C1 segment of cervical spinal cord (tissue), 14 donors: ENCODE measurements at places on chromosomes 16 and 17.

DNA sequence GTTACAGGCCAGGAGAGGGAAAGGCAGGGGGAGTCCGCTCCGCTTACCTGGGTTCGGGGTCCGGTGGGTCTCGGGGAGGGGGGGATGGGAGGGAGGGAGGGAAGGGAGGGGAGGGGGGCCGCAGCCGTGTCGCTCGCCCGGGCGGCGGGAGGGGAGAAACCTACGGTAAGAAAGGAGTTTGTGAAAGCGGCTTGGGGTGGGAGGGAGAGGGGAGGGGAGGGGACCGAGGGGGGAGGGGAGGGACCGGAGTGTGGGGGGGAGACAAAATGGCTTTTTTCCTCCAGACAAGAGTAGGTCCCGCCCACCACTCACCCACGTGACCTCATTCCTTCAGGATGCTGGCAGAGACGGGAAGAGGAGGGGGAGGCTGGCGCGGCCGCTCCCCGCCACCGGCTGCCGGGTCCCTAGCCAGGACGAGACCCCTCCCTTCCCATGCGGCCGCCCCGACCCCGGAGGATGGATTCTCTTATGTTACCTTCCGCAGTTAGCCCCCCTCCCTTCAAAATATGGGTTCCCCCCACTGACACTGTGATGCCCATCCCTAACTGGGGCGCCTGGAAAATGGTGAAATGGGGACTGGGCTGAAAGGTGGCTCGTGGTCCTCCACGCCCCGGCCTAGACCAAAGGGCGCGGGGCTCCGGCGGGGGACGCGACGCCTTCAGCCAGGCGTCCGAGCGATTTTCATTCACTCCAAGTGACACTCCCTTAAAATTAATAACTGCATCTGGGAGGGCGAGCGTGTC is at the start of gene PCGF2:
Gene PCGF2 (minus strand): TSS at position 188 of the 743 bp plus-strand sequence. CDS start 7,934 bp downstream, outside the sequence.
- peak; percentile 28 for DNase-seq

DNA sequence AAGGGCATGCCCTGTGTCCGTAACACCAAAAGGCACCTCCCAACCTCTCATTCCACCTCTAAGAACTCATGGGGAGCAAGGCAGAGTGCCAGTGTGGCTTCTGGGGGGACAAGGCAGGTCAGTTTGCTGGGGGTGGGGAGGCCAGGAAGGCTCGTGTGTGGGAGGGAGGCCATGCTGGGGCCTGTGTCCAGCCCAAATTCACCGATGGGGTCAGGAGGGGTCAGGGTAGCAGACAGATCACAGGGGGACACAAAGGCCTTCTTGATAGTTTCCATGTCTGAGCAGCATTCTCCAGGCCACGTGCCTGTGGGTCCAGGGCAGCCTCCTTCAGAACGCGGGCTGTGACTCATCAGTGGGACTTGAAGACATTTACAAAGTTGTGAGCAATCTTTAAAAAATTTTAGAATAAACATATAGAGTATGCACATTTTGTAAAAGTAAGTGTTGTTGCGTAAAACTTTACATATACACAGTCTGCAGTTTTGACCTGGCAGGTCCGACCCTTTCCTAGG is 20.9 kb downstream of the SPACA3 start:
- DNase-seq, result no peak

- no peak for DNase-seq
These were observed 19.9 kb downstream of the GJD3 start for GRCh38 chr17:40344421-40345160.

DNA sequence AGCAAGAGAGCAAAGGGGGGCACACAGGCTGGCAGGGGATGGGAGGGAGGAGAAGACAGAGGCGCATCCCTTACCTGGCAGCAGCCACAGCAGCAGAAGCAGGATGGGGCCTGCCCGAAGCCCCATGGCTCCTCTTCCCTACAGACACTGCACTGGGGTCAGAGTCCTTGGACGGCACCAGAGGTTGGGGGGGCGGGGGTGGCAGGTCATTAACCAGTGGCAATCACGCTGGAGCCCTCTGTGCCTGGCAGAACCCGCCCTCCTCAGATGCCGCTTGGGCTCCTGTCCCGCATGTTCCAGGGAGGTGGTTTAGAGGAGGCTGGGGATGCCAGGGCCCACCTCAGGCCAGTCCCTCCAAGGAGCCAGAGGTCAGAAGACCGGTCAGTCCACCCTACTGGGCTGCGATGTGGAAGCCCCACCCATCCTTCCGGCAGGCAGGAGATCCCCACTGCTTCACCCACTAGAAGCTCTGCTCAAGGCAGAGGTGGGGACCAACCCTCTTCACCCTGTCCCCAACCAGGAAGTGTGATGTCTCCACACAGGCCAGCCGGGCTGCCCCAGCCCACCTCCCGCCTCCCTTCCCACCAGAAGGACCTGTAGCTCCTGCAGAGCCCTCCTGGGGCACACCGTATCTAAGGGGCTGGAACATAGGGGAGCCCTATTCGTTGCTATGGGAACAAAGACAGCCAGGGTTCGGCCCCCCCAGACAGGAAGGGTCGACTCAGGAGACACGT is 11.7 kb downstream of the ZG16B start:
- DNase-seq, result no peak

DNA sequence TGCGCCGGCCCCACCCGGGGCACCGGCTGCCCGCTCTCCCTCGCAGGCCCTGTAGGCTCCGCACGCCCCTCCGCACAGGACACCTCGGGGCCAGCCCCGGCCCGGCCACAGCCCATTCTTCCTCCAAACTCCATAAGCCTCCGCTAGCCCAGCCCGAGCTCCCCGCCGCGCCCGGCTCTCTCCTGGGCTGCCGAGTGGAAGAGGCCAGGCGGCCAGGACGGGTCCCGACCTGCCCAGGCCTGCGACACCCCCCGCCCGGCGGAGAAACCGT is 397 bp downstream of the NCOR1 start:
- peak; percentile 55 for DNase-seq

DNA sequence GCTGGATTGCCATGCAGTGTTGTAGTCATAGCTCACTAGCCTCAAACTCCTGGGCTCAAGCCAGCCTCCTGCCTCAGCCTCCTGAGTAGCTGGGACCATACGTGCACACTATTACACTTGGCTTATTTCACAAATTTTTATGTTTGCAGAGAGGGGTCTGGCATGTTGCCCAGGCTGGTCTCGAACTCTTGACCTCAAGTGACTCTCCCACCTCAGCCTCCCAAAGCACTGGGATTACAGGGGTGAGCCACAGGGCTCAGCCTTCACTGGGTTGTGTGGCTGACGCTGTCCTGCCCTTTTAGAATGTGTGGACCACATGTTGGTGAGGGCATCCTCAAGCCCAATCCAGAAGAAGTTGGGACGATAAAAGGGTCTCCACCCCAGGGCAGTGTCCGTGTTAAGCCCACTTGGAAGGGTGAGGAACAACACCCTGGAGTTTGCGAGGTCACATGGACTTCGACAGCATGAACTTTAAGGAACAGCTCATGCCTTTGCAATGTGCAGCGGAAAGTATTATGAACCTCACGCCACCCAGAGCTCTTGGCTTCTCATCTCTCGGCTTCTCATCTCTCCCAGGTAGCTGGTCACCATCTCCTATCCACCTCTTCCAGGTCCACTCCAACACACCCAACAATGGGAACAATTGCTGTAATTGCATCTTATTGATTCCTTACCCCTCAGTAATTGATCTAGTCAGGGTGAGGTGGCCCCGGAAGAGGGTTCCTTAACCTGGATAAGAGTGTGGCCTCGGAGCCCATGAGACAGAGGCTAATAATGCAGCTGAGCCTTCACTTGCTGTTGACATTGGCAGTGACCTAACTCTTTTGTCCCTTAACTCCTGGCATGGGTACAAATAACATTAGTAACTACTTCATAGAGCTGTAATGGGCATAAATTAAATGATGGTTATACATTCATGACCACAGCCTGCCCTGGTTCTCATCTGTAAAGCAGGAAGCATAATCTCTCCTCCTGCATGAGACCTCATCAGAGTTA is 6.7 kb downstream of the FOXL1 start:
- no peak for DNase-seq

GRCh38 chr16:67993207-67994039 is 5.9 kb downstream of the DPEP2 start:
- peak; percentile 13 for DNase-seq

DNA sequence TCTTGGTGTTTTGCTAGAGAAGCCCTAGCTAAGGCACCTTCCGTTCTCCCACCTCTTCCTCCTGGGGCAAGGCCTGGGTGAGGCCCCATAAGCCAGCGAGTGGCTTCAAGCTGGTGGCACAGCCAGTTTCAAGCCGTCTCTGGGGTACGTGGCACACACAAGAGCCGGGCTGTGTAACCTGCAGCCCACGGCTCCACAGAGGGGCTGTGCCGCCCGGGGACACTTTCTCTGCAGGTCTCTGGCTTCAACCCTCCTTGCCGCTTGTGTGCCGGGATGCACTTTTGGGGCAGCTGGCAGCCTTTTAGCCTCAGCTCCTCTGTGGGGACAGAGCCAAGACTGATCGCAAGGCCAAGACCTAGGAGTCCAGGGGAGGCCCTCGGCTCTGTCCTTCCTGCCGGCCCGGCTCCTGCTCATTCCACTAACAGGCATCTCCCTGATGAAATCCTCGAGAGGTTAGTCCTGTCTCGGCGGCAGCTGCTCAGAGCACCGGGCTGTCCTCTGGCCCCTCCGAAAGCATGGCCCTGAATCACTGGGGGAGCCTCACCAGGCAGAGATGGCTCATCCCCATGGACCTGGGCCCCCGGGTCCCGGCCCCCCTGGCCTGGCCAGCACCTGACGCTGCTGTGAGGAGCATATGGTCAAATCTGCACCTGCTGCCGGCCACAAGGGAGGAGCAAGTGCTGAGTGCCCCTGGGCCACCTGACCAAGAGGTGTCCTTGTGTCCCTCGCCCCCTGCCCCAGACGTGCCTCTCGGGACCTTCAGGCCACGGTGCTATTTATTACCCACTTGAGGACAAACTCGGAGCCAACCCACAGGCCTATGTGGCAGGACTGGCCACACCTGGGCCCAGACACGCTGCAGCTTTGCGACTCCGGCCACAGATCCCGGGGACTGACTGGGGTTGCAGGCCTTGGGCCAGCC is 98.5 kb downstream of the METRNL start:
- no peak for DNase-seq

DNA sequence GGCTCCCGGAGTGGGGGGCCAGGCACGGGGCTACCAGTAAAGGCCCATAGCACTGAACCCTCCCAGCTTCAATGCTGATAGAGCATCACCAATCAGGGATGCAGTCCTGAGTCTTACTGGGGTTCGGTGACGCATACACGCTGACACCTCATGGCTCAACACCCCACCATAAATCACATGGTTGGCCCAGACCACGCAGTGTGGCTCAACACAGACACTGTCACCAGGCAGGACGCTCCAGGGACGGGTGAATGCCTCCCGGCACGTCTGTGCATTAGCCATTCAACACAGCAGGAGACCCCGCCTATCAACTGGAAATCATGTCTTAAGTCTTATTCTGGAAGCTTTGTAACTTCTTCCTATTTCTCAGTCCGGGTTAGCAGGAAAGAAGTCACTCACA is 35.0 kb downstream of the NECAB2 start:
- DNase-seq, result no peak

DNA sequence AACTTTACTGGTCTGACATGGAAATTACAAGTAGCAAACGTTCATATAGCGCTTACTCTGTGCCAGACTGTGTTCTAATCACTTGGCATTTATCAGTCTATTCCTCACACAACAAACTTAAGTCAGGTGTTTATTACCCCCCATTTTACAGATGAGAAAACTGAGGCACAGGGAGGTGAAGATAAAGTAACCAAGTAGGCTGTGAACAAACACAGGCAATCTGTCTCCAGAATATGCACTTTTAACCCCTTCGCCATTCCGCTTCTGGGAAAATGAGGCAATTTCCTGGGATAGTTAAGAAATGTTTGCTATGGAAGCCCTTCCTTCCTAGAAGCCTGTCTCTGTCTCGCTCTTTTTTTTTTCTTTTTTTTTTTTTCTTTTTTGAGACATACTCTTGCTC is 12.2 kb upstream of the CXCL16 start:
- DNase-seq, result no peak

GRCh38 chr17:81066072-81066471 is 31.1 kb downstream of the BAIAP2 start:
- DNase-seq, result no peak

GRCh38 chr17:1643999-1644492 is 1.5 kb downstream of the SCARF1 start:
- no peak for DNase-seq
